ENCODE measurements at places on chromosomes 2 and 18.

DNA sequence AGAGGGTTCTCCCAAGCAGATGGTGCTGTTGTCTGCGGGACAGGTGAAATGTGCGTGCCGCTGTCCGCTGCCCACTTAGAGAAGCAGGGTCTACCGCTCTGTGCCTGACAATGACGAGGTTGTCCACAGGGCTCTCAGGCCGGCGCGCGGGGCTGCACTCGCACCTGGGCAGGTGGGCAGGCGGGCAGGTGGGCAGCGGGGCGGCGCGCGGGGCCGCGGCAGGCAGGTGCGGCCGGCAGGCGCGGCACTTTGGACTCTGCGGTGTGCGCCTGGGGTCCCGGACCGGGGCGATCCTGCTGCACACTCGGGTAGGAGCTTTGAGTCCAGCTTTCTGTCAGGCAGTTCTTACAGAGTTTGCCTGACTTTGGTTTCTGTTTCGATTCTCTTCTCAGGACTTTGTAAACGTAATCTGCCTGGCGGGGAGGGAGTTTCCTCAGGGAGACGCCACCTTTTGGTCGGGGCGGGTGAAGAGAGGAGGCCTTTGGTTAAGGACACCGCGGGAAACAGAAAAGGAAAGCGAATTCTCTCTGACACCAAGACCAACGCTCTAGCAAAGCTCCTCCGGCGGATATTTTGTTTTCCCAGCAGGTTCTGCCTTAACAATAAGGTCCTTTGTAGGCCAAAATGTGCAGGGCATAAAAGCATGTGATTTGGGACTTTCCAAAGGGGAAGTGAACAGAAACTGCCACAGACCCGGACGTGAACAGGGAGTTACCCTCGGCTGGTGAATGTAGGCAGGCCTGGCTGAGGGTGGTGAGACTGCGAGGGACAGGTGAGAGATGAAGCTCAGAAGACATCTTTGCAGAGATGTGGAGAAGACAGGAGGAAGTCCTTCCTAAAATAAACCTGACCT lies at the start of gene IFIH1:
TSS of gene IFIH1 (minus strand) at position 357 of the 853 bp plus-strand sequence. CDS start 377 bp downstream, outside the sequence.
- DNase-seq: peak; percentile 66

GRCh38 chr2:60555066-60555782 lies 1.8 kb upstream of the BCL11A start:
- DNase-seq: peak; percentile 43

- no peak for DNase-seq
Observed at GRCh38 chr2:12742891-12743290, 26.2 kb downstream of the TRIB2 start.

- no peak for DNase-seq
Observed at GRCh38 chr2:222232839-222233238, 66.0 kb downstream of the PAX3 start.

DNA sequence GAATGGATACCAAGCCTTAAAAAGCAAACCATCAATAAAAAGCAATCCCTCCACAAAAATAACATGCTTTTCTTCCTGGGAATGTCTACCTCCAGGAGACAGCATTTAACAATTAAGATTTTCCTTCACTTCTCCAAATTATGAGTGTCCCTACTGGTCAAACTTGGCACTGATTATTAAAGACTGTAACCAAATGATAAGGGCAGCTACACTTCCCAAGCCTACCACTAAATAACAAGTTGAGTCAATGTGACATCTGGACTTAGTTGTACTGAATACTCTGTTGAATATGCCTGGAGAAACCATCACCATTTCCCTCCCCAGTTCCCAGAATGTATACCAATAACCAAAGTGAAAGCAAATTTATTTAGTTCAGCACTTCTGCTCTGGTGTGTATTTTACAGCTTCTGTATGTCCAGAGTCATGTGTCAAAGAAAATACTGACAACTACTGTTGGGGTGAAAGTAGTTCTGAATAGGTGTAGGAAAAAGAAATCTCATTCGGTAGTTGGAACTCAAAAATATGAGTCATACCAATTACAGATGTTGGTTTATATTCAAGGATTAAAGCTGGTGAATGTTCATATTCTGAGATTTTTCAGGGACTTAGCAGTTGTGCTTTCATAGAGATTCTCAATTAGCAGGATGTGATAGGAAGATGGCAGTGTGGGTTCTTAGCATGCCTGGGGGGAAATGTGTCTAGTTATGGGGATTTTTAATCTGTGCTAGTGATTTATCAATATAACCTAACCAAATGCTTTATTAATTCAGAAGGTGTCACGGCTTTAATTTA lies 1291.6 kb upstream of the GYPC start:
- no peak for DNase-seq

- DNase-seq: no peak
Observed at GRCh38 chr2:45925026-45925425, 273.6 kb downstream of the PRKCE start.

GRCh38 chr2:112835061-112835501 lies 1.5 kb downstream of the IL1B start:
- no peak for DNase-seq

GRCh38 chr18:10580215-10580614 lies 54.4 kb downstream of the NAPG start:
- DNase-seq: no peak

DNA sequence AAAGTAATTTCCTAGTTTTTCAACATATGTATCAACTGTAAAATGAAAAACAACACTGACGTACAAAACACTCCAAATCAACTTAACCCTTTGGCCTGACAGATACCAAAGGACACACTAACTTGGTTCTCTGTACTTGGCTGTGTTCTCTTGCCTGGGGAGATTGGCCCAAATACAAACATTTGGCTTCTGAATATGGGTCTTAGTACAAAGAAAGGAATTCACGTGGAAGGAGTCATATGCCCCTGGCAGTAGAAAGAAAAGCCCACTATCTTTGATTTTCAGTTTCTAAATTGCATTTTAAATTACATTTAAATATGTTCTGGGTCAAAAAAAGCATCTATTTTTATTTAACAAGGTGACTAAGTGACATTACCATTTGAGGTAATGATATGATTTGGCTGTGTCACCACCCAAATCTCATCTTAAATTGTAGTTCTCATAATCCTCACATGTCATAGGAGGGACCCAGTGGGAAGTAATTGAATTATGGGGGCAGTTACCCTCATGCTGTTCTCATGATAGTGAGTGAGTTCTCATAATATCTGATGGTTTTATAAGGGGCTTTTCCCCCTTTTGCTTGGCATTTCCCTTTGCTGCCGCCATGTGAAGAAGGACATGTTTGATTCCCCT lies 153.6 kb upstream of the CCDC195 start:
- no peak for DNase-seq

DNA sequence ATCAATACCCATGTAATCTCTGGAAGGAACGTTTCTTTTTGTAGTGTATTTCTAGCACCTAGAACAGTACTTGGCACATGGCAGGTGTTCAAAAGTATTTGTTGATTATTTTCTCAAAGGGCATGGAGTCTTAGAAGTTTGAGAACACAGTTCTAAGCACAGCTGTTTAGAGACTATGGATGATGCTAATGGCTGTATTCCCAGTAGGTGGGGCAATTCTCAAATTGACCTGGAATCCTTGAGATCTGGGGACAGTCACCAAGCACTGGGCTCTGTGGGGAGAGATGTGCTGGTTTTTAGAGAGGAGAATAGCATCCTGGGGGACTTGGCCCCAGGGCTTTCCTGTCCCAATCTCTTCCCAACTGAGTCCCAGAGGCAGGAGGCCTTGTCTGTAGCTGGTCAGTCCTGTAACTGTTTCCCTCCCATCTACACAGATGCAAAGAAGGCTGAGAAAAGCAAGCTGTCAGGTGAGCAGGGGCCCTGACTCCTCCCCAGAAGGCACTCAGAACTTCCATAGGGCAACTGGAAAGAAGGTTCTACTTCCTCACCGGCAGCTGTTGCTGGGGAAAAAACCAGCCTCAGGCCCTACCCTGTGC lies 17.5 kb upstream of the IL36G start:
- DNase-seq: no peak

DNA sequence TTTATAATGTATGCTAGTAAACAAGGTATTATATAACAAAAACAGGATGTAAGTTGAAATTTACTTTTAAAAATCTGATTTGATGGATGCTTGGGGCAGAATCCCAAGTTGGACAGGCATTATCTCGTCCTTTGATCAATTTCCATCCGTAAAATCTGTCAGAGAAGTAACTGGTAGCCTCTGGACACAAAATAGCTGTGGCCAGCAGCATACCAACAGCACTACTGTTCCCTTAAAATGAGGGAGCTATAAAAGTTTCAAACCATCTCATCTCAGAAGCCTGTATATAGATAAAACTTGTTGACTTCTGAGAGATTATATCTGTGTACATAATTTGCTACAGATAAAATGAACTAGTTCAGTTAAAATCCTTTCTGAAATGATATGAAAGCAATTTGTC lies 14.7 kb upstream of the METAP1D start:
- DNase-seq: no peak

GRCh38 chr2:124542932-124543640 lies 518.0 kb downstream of the CNTNAP5 start:
- DNase-seq: no peak

GRCh38 chr2:105168543-105168942 lies 73.0 kb upstream of the GPR45 start:
- DNase-seq: no peak

GRCh38 chr2:149021271-149021719 lies 17.2 kb upstream of the LYPD6B start:
- no peak for DNase-seq

DNA sequence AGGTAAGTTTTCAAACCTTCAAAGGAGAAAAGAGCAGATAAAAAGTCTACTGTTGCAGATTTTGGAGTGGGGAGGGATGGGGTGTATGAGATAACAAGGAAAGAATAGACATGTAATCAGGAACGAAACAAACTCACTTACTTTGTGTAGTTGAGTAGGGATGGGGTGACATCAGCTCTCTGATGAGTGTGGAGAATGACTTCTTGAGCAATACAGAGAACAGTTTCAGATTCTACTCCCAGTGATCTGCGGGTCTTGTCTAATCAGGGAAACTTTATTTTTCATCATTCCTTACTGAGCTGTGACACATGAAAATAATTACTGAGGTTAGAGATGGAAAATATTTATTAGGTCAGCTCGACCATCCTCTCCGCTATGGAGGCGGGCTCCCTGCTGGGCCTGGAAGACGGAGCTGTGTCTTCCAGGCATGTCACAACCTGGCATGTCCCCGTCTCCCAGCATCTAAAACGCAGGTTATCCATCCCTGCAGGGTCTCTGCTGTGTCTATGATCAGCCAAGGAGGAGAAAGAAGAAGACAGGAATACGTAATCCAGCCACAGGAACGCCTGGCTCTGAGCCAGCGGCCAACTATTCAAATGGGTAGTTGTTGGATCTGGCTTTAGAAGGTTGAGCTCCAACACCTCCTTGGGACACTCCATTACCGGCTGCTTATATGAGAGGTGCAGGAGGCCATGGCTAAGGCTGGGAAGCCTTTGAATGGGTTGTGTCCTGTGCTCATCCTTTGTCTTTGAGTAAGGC lies 99.0 kb upstream of the SATB2 start:
- no peak for DNase-seq

- no peak for DNase-seq
Observed at GRCh38 chr2:161232571-161232970, 72.3 kb downstream of the TANK start.

GRCh38 chr2:26581266-26581990 lies 59.7 kb downstream of the CIB4 start:
- DNase-seq: no peak

- no peak for DNase-seq
Observed at GRCh38 chr2:60152226-60152833, 401.1 kb downstream of the BCL11A start.

DNA sequence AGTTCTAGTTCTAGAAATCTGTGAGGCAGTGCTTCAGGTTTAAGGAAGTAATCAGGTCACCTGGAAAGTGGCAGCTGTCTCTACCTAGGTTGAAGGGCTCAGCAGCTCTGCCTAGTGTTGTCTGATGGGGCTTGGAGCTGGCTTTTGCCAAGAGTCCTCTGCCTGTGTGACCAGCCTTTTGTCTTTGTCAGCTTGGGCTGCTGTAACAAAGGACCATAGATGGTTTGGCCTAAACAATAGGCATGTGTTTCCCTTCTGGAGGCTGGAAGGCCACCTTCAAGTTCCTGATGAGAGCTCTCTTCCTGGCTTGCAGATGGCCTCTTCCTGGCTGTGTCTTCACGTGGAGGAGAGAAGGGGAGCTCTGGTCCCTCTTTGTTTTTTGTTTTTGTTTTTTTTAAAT lies 13.3 kb downstream of the UBE2F start:
- DNase-seq: no peak

DNA sequence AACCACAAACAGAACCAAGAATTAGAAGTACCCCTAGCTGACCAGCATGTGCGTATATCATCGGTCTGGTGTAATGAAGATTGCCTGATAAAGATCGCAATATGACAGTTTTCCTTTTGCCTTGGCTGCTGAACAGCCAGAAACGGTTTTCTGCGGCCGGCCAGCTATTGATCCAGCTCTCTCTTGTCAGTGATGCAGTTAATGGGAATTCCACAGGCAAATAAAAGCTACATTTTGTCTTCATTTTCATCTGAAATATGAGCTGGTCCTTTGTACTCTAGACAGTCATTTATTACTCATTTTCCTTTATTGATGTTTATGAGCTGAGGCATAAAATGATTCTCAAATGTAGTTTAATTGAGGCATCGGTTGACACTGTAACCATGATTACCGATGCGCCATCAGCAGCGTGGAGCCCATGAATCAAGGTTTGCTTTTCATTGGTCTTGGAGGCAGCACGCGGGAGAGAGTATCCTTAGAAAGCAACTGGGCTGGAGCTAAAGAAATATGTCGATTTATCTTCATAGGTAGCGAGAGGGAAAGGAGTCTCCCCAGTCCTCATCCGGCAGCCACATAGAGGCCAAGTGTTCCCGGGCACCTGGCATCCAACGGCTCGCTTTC lies 535.2 kb downstream of the GALR1 start:
- DNase-seq: no peak

DNA sequence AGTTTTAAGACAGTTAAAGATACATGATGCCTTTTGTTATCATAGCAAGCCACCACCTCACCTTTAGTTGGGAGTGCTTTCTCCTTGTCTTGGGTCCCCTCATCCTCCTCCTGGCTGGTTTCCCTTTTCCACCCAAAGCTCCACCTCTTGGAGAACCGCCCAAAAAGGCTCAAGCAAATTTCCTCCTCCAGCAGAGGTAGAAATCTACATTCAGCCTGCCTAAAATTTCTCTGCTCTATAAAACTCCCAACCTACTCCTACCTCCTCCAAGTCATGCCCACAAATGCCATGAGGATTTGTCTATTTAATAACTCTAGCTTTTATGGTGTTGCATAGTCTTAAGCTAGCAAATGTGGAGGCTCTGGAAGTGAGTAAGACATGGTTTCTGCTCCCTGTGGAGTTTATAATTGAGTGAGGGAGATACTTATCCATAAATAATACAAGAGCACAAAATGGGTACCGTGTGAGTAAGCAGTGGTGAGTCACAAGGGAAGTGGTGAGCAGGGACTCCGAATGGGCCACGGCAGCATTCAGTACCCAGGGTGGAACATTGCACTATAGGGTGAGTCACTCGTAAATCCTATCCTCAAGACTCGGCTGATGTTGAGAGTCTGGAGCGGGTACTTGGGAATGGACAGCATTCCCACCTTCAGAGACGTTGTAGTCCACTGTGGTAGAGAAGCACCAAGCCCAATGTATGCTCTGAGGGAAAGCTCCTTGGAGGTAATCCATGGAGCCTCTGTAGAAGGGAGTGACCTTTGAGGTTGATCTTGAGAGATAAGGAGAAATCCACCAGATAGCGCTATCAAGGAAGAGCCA lies 146.3 kb downstream of the RTN4 start:
- DNase-seq: peak; percentile 31

- DNase-seq: no peak
Observed at GRCh38 chr2:241857041-241857541, 1.6 kb downstream of the PDCD1 start.

All from stimulated activated CD4-positive, alpha-beta T cell treated with anti-CD3 and anti-CD28 coated beads, Interleukin-12 subunit alpha, Interleukin-12 subunit beta, amount 100 ng/mL, for 24 hours (primary cell).